ENCODE measurements at places on chromosomes 3 and 15.

GRCh38 chr3:172877011-172877410, 126.5 kb downstream of the ECT2 start:
- DNase-seq: no peak

DNA sequence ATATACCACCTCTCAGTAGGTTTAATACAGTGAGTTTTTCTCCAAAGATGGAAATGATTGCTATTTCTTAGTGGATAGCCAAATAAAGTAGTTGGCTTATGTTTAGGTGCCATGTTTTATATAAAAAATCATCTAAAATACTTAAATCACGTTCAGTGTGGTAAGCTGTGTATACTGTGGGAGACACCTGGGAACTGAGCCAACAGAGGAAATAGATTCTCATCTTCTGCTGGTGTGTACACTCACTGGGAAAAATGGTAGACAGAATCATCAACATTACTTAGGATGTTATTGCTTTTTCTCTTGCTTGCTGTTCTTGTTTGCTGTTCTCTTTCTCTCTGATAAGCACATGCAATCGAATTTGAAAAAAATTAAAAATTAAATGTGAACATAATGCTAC, 112.6 kb upstream of the MB21D2 start:
- no peak for DNase-seq

DNA sequence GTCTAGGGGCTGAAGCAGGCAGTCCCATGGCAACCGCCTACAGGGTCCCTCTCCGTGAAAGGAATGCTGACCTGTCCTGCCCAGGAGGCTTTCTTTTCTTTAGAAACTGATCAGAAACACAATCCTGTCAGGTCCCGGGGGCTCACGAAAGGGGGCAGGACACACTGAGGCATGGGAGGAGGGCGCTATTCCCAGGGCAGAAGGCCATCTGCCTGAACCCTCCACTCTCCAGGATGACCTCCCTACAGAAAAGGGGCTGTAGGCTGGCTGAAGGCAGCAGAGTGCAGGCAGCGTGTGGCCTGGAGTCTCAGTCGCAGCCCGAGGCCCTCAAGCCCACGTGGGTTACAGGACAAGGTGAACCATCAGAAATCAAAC, 18.4 kb upstream of the LRRK1 start:
- no peak for DNase-seq

- DNase-seq: peak; percentile 47
Observed at GRCh38 chr3:108090049-108090700, 656 bp downstream of the CD47 start.

DNA sequence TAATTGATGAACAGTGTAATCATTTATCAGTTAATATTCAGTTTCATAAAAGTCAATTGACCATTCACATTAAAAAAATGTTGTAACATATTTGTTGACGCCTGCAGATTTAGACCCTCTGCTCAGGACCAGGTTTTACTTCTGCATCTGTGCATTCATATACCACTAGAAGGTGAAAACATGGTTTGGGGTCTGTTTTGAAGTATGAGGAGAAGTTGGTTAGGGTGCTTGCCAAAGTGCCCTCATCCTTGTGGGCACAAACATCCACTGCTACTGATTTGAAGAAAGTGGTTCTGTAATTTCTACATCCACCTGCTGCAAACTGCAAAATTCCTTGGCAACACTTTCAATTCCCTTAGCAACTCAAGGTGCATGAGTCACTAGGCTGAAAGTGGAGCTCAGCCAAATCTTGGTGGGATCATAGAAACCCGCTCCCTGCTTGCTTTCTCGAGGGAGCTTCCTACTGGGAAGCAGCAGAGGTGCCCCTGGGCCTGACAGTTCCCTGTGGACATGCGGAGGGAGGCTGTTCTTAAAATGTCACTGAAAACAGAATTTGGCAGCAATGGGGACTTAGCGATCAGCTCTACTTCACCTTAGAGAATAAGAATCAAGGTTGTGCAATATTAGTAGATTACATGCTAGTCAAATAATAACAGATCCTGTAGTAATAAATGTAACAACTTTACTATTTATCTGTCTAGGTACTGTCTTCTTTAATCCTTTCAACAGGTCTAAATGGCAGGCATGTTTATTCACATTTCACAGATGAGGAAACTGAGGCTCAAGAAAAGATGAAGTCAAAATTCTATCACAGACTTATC, 301.0 kb upstream of the TBL1XR1 start:
- no peak for DNase-seq

DNA sequence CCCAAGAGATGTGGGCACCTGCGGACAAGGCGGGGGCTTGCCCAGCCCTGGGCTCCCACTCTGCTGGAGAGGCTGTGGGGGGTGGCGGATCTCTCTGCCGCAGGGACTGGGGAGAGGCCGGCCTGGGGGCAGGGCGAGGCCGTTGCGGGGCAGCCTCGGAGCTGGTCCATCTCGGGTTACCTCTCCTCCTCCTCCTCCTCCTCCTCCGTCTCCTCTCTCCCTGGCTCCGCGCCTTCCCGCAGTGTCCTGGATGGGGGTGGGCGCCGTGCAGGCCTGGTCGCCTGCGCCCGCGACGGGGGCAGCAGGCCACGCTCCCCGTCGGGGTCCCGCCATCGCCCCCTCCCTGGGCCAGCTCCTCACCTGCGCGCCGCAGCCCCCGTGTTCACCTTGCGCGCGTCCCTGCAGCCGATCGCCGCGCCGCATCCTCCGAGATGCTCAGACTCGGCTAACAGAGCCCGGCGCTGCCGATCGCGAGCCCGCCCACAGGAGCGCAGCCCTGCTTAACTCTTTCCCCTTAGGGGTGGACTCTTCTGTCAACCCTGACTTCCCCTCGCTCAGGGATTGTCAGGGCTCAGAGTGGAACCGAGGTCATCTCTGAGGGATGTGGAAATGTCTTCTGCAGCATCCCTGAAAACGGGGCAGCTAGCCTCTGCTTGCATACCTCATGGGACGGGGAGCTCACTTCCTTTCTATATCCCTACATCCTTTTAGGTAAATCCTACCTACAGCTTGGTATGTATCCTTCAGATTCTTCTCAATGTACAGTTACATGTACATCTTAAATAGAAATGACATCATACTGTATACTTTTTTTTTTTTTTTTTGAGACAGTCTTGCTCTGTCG, at the start of gene PRRT3:
Gene PRRT3, minus strand, starts transcription at position 447 of the 844 bp plus-strand sequence. CDS start 2,293 bp downstream, outside the sequence.
- peak; percentile 51 for DNase-seq

DNA sequence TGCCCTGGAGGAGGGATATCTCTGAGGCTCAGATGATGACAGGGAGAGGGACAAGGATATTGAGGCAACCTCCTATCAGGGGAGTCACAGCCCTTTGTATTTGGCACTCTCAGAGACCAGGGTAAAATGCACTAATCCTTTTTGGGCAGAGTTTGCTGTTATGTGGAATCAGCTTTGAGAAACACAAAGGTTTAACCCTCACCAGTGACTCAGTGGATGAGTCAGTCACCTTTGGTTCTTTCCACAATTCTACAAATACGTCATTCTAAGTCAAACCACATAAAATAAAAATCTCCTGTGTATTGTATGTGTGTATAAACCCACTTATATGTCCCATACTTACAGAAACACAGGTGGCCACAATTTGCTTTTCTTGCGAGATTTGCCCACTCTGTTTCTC, 5.1 kb downstream of the LSAMP start:
- no peak for DNase-seq

DNA sequence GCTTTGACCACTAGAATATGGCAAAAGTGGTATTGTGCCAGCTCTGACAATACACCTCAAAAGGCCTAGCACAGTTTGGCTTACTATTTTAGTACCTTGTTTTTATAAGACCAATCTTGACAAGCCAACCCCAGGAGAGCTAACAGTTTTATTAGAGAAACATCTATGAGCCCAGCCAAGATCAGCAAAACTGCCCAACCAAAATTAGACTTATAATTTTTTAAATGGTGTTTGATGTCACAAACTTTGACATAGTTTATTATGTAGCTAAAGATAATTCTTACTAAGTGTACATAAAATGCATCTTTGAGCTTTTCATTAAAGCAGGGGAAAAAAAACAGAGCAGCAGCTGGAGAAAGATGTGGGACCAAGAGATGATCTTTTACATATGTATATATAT, 537.5 kb downstream of the ZPLD1 start:
- DNase-seq: no peak

DNA sequence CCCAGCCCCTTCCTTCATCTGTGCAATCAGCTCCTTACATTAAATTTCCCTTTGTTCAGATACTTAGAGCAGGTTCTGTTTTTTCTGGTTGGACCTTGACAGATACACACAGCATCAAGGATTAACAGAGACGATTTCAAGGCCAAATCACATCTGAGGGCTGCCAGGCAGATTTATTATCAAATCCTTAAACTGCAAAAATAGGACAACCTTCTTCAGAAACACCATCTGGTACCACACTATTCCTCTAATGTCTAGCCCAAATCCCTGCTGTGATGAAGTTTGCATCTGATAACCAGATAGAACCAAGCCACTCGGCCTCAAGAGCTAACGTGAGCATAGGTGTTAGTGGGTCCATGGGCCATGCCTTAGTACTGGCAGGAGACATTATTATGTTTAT, 250.7 kb upstream of the PROK2 start:
- no peak for DNase-seq

GRCh38 chr3:40057077-40057476, 247.7 kb downstream of the MYRIP start:
- no peak for DNase-seq

DNA sequence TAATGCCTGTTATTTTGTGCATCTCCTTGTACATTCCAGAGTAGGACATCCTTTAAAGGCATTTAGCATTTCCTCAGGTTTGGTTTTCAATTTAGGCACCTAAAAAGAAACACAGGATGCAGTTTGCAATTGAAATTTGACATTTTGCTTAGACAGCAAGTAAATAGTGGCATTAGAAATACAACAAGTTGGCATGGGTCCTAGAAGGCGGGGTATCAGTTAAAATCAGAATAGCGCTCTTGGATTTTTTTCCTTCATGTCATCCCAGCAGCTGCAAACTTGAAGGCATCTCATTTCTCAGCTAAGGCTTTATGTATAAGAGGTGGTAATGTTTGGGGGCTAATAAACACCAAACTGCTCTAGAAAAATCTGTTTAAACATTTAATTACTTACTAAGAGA, 47.5 kb upstream of the SKOR1 start:
- DNase-seq: no peak

GRCh38 chr3:49724586-49724985, 835 bp upstream of the GMPPB start:
- no peak for DNase-seq

DNA sequence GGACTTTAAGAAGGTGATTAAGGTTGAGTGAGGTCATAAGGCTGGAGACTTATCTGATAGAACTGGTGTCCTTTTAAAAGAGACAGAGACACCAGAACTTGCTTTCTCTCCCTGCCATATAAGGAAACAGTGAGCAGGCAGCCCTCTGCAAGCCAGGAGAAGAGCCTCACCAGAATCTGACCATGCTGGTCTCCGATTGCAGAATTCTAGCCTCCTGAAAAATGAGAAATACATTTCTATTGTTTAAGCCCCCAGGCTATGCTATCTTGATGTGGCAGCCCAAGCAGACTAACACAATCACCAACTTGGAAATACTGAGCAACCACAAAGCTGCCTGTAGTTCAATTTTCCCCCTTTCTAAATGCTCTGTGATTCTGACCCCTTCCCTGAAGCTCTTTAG, 161.4 kb upstream of the RARB start:
- no peak for DNase-seq

- DNase-seq: no peak
Observed at GRCh38 chr15:66102563-66103292, 150.8 kb downstream of the MEGF11 start.

GRCh38 chr15:96171853-96172296, 158.6 kb upstream of the NR2F2 start:
- no peak for DNase-seq

DNA sequence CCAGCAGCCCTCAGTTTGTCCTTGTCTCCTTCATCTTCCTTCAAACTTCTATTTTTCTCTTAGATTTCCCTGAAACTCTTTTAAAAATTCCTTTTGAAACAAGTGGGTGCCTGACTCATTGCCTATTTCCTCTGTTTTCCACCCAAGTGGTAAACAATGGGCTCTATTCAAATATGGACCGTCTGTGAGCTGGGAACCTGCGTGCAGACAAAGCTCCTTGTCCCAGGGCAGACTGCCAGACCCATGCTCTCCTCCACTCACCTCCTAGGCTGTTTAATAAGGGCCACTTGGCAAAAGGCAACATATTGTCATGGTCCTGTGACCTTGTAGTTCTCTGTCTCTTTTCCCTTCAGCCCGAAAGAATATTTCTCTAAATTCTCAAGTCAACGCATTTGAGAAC, 332.7 kb upstream of the THBS1 start:
- DNase-seq: no peak

DNA sequence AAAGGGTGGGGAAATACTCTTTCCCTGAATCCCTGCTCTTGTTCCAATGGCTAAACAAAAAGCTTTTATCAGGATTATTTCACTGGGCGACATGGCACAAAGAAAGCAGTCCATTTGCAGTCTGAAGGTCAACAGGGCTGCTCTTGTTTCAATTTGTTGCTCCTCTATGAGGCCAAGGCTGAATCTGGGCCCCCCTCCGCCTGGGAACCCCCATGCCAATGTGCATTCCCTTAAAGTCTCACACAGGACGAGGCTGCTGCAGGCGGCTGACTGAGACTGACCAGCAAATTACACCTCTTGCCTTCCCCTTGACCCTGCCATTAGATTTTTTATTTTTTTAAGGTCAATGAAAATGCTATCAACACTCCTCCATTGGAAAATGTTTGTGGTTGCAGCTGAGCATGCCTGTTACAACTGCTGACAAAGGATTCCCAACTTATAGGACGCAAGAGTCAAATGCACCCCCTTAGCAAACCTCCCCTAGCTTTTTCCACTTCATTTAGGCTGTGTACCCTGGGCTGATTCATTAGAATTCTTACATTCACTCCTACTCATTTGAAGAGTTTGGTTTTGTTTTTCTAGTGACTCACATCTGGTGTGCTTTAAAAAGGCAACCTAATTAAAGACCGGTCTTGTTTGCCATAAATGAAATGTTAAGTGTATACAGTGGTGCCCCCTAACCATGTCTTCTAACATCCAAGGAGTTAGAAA, 60.8 kb upstream of the ARHGEF3 start:
- DNase-seq: no peak

DNA sequence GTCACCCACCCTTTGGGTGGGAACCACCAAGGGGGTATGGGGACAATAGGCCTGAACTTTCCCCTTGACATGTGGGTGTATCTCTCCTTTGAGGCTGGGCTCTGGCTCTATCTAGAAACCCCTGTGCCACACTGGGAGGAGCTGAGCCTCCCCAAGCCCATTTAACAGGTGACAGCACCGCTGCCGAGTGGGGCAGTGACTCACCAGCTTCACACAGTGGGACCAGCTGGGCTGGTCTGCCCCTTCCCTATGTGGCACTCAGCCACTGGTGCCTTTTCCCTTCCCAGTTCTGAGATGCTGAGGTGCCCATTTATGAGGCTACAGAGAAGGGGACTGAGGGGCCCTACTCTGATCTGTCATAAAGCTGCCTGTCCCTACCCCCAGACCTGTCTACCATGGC, 5.1 kb downstream of the PSTPIP1 start:
- DNase-seq: no peak

- DNase-seq: no peak
Observed at GRCh38 chr15:95930659-95931375, 399.7 kb upstream of the NR2F2 start.

DNA sequence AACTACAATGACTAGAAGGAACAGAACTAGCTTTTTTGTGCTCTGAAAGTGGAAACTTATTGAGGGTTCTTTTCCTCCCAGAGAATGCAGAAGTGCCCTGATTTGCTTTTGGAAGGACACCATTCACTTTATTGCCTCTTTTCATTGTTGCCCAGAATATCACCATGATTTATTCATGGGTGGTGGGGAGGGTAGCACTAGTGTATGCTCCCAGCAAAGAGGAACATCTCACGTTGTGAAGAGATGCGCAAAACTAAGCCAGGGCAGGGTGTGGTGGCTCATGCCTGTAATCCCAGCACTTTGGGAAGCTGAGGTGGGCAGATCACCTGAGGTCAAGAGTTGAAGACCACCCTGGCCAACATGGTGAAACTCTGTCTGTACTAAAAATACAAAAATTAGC, 31.4 kb downstream of the FLNB start:
- DNase-seq: no peak

Data from activated T-cell treated with anti-CD3 and anti-CD28 coated beads for 24 hours (primary cell).